ENCODE measurements at places on chromosomes 3 and 15.

- no peak for DNase-seq
These were observed 2.3 kb upstream of the TNFAIP8L3 start for GRCh38 chr15:51096976-51097375.

- DNase-seq, result no peak
These were observed 471.4 kb upstream of the NAALADL2 start for GRCh38 chr3:174387736-174388135.

DNA sequence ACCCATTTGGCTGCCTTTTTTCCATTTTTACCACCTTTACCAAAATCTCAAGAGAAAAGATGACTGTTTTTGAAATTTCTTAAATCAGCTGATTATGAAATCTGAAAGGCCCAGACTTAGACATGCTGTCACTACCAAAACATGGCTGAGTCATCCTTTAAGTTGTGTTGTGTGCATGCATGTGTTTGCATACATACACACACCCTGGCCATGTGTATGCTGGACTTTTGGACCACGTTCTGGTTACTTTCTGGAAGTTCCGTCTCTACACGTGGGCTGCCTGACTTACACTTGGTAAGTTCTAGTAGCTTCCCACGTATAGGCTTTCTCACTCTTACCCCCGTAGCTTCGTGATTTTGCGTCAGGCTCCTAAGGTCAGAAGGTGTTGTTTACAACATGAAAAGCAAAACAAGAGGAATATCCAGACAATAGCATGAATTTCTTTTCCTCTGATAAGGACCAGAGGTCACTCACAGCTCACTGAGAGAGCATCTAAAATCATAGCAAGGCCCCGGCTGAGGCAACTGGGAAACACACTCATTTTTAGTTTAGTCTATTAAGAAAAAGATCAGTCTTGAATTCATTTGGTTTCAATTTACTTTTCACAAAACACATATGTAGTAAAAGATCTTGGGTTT is 62.4 kb downstream of the COL8A1 start:
- no peak for DNase-seq

- DNase-seq, result no peak
These were observed 12.1 kb downstream of the FEZF2 start for GRCh38 chr3:62361261-62361660.

DNA sequence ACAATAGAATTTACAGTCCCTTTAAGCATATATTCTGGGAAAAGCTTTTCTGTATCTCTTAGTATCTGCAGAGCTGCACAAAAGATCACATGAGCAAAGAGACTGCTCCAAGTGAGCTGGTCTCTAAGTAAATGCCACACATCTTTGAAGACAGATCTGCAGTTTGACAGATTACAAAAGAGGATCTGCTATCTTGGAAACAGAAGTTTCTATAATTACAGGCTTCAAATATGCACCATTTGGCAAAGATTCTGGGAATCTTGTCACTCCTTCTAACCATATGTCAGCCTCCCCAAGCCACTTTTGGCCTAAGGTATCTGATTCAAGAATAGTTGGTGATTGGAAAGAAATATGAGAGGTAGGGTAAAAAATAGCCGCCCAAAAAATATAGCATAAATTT is 9.6 kb upstream of the CFAP44 start:
- DNase-seq, result no peak

DNA sequence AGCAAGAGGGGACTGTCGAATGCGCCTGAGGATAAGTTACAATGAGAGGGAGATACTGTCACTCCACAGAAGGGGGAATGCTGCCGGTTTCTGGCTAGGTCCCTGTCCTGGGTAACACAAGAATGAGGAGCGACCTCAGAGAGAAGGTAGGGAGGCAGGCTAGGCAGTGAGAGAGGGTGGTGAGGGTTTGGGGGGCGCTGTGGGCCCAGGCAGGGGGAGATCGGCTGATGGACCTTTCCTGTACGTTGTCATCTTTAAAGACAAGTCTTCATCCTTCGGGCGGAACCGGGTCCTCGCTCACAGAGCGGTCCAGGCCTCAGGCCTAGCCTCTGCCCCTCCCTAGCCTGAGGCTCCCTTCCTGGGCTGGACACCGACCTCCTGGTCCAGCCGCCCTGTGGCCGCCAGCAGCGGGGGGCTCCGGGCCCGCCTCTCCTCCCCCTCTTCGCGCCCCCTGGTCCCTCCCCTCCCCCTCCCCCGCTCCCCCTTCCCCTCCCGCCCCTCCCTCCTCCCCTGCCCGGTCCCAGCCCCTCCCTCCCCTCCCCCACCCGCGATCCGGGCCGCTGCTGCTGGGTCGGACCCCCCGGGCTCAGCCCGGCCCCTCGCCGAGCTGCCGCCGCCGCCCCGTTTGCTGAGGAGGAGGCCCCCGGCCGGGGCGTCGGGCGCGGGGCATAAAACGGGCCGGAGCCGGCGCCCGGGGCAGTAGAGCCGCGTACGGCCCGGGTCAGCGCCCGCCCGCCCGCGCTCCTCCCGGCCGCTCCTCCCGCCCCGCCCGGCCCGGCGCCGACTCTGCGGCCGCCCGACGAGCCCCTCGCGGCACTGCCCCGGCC is at the start of gene CHRD:
TSS of gene CHRD (plus strand) at position 697 of the 827 bp plus-strand sequence. CDS start 265 bp downstream, outside the sequence.
- DNase-seq, result no peak

GRCh38 chr3:126391631-126392030 is 3.1 kb upstream of the CFAP100 start:
- no peak for DNase-seq

- DNase-seq, result no peak
These were observed 54.8 kb downstream of the NMD3 start for GRCh38 chr3:161275919-161276318.

GRCh38 chr3:126466886-126467610 is 8.6 kb downstream of the ZXDC start:
- DNase-seq, result no peak

DNA sequence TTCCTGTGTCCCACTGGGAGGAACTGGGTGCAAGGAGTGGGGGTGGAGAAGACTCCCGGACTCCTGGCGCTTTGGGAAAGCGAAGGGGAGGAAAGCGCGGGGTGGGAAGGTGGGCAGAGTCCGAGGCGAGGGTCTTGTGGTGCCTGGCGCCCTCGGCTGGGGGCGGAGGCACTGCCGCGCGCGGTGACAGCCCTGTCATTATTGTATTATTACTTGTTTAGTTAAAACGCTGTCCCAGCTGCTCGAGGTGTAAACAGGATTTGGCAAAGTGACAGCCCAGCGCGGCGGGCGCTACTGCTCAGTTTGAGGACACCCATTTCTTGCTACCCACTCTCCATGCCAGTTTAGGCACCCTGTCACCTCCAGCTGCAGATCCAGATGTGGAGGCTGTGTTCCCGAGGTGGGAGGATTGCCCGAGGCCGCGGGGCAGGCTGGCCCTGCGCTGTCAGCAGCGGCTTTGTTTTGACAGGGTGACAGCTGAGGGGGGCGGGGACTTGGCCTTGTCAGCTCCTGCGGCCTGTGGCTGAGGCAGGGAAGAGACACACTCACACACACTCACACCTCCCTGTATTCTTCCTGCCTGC is 1.0 kb downstream of the KAT2B start:
- DNase-seq, result peak; percentile 95

GRCh38 chr3:41075975-41076374 is 123.3 kb upstream of the CTNNB1 start:
- DNase-seq, result peak; percentile 2

GRCh38 chr15:63381301-63382204 is at the start of gene CA12:
Gene CA12 (minus strand): TSS chr15:63381846. CDS start chr15:63381720, 126 bp downstream.
- DNase-seq, result peak; percentile 35

DNA sequence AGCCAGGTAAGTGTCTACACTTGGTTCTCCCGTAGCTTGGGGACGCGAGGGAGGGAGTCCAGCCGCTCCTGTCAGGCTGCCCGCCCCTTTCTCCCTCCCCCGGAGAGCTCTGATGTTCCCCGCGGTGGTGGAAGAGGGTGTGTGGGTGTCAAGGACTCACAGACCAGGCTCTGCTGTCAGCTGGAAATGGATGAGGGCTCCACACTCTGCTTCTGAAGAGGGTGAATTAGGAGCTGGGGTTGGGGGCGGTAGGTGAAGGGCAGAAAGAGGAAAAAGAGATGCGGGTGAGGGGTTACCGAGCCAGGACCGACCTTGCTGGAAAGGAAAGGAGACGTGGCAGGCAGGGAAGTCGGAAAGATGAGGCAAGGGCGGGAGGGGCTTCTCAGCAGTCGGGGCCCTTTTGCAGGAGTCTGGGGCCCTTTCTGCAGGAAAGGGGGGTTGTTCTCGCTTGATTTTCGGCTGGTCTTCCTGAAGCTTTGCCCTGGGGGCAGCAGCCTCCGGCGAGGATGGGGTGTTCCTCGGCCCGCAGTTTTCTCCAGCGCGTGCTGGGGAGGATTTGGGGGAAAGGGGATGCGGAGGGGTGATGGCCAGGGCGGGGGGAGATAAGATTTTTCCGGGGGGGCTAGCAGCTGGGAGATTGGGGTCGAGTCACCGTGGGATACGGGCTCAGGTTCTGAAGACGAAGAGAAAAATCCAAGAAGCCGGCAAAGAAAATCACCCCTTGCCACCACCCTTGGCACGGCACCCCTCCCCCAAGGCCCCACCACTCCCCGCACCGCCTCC is 602 bp upstream of the BAHD1 start:
- peak; percentile 62 for DNase-seq

- DNase-seq, result no peak
These were observed 4.8 kb downstream of the AQP9 start for GRCh38 chr15:58142827-58143461.

DNA sequence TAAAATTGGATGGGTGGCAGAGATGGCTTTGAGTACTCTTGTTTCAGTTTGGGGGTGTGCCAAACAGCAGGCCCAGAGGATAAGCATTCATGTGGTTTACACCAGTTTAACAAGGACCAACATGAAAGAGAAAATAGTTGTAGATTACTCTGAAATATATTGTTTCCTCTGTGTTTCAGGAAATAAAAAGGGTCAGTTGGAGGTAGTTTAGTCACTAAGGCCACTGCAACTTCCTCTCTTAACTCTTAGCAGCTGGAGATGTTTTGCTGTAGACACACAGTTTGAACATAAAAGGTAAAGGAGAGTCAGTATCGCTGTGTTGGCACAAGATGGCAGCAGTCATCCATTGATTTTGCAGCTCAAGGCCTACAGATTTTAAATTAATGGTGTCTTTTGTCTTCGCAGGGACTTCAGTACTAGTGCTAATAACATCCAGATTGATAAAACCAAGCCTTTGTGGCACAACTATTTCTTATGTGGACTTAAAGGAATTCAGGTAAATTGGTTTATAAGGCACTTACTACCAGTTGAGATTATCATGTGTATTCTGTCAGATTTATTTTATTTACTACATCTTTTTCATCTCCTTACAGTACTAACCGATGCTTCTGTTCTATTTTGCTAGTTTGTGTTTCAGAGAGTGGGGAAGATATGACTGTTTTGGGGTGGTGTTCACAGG is 65.5 kb downstream of the GALK2 start:
- peak; percentile 91 for DNase-seq

DNA sequence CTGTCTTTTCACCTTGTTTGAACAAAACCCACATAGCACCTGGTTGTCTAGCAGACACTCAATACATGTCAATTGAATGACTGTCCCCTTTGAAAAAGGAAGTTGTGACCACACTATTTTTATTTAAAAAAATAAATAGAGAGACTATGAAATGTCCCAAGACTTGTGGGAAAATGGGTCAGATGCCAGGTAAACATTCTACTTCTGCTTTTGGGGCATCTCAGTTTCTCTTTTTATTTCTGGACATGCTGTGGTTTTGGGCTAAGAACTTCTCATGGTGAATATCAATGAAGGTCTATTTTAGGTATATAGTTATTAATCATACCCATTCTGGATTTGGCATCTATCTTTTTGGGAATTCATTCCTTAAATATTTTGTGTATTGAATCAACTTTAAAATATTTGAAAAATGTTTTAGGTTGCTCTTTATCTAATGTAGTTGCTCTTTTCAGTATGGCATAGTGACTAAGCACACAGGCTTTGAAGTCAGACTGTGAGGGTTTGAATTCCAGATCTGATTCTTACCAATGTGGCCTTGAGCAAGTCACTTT is 4.4 kb downstream of the TMEM45A start:
- DNase-seq, result peak; percentile 25

GRCh38 chr15:62254137-62254934 is 89.3 kb upstream of the C2CD4B start:
- peak; percentile 79 for DNase-seq

DNA sequence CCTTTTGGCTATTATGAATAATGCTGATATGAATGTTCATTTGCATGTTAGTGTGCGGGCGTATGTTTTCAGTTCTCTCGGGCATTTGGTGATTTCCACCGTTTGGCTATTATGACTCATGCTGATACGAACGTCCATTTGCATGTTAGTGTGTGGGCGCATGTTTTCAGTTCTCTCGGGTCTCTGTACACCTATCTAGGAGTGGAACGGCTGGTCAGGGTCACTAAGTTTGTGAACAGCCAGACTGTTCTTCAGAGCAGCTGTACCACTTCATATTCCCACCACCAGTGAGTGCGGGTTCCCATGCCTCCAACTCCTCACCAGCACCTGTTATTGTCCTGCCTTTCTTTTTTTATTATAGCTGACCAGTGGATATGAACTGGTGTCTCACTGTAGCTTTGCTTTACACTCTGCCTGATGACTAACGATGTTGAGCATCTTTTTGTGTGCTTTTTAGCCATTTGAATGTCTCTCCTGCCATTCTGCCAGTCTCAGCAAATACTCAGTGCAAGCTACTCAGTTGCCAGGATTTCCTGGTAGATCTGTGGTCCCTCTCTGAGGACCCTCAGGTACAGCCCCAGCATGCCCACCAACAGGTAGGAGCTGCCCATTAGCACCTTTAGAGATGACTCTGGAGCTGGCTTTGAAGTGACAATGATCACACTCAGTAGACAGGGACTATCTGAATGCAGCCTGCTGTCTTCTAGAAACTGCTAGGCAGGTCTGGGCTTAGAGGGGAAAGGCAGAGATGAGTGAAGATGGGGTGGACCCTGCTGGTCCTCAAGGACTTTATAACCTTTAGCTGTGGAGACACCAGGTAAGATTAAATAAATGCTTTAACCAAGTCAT is 141.1 kb downstream of the XXYLT1 start:
- DNase-seq, result no peak

GRCh38 chr3:110494728-110495127 is 576.9 kb upstream of the NECTIN3 start:
- no peak for DNase-seq

- DNase-seq, result no peak
These were observed 38.5 kb downstream of the B3GNT5 start for GRCh38 chr3:183291497-183292031.

Data from hematopoietic multipotent progenitor cell treated with erythropoietin and hydrocortisone succinate and interleukin-3 and kit ligand, for 4 days (in vitro differentiated cells).